ENCODE measurements at places on chromosomes 2 and 18.
A peak's percentile ranks its signal among the peaks of the same experiment; 100 is the strongest.

DNA sequence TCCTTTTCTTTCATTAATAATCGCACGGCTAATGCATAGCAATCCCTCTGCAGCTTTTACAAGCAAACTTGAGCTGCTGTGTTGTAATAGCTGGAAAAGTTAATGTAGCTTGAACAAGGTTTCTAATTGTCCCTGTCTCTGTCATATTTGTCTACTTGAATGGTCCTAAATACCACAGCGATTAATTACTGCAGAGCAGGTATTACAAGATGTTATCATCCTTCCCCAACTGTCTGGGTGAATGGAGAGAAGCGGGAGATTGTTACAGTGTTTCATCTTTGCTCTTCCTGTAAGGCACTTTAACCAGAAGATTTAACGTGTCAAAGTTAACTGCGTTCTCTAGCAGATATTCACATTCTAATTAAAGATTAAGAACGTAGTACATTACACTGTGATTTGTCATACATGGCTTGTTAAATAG lies 422.2 kb upstream of the POU3F3 start:
- DNase-seq = peak; percentile 42

GRCh38 chr2:222299906-222300725 lies 1.3 kb upstream of the PAX3 start:
- no peak for DNase-seq

GRCh38 chr2:104654811-104655210 lies 199.1 kb upstream of the POU3F3 start:
- DNase-seq = no peak

- DNase-seq = no peak
Measured at GRCh38 chr2:217055624-217056023, 195.8 kb upstream of the TNP1 start.

DNA sequence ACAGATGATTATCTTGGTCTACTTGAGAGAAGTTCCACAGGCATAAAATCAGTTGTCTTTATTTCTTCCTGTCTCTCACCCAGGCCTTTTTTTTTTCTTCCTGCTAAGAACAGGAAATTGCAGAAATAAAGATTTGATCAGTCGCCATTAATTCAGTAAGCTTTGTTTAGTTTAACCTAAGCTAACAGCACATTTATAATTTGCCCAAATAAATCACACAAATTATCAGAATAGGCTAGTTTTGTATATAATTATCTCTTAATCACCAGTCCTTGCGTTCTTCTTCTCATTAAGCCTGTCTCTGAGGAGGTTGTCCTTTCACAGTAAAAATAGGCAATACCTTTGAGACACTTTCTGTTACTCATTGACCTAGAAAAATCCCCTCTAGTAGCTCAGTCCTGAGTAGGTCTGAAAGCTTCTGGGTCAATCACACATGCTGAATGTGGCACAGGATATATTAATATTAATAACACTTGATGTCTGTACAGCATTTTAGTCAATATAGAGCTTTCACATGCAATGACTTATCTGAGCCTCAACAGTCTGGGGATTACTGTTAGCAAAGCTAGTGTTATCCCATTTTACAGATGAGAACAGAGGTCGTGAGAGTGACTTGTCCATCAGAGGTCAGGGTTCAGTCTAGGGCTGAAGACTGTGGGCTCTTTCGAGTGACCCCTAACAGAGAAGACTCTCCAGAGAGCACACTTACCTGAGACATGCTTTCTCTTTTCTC lies 11.2 kb upstream of the STK17B start:
- DNase-seq = no peak

GRCh38 chr2:147844697-147845410 lies at the start of gene ACVR2A:
Gene ACVR2A, plus strand, starts transcription at chr2:147845029. Its CDS starts 124 bp downstream, at chr2:147845153.
- DNase-seq = peak; percentile 35
